ENCODE measurements at places on chromosomes 2 and 18.

DNA sequence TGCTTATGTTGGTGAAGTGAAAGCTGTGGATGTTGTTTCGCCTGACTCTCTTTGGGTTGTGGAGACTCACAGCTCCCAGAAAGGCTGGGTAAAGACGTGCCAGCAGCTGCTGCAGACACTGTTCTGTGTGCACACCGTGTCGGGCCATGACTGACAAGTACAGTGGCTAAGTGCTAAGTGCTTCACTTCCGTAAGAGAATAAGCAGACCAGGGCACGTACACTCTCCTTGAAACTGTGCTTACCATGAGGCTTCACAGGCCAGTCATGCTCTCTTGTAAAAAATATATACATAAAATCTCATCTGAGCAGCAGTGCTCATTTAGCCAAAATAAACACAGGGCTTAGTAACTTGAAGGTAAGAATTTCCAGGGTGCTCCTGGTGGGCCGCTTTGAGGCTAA lies 86.0 kb downstream of the NRP2 start:
- no peak for DNase-seq

DNA sequence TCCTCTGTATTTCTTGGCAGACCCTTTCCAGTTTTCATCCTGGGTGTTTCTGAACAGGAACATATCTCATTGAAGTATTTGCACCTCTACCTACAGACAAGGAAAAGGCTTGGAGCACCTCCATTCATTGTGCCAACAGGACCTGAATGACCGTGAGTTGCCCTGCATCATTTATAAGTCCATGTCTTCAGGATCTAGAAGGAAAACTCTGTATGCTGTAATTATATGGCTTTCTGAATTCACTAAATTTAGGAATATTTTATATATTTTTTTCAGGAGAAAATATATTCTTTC lies 402.3 kb upstream of the SLC14A2 start:
- no peak for DNase-seq

- DNase-seq: no peak
These were observed 20.3 kb downstream of the SNRPD1 start for GRCh38 chr18:21632393-21632792.

DNA sequence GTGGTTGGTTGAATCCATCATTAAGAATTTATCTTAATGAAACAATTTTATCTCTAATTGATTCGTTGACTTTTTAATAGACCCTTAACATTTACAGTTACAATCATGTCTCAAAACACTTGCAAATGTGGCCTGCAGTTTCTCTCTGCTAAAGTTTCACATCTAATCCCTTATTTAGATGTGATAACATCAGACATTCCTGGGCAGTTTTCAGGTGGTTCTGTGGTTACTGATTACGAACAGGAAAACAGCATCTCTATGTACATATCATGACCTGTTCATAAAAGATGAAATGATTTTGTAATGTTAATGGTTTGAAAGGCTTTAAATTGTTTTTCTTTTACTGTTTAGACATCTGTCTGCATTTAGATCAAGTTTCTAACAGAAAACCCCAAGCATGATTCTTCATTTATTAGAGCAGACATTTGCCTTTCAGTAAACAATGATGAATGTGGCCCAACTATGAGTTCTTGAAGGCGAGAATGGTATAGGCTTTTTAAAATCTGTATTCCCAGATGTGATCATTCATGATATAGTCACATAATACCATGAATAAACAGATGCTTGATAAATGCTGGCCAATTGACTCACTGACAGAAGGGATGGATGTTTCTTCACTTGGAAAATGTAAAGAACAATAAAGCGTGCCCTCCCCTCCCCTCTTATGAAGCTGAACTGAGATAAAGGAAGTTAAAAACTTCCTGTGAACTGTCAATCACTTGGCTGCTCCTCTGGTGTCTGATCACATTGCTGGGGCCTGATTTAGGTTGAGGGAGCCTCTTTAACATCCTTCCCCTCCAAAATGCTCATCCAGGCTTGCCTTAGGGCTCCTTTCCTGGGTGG lies 3.5 kb downstream of the CAPN14 start:
- DNase-seq: no peak

- DNase-seq: no peak
These were observed 1605.3 kb upstream of the ACVR2A start for GRCh38 chr2:146239392-146240135.

DNA sequence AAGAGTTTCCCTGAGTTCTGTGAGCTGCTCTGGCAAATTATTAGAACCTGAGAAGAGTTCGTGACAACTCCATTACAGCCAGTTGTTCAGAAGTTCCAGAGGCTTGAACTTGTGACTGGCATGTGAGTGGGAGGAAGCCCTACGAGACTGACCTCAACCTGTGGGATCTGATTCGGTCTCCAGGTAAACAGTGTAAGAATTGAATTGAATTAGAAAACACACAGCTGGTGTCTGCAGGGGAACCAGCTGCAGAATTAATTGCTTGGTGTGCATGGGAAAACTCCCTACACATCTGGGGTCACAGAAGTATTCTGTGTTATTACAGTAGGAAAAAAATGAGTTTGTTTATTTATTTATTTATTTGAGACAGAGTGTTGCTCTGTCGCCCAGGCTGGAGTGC lies 14.0 kb upstream of the ITSN2 start:
- no peak for DNase-seq

DNA sequence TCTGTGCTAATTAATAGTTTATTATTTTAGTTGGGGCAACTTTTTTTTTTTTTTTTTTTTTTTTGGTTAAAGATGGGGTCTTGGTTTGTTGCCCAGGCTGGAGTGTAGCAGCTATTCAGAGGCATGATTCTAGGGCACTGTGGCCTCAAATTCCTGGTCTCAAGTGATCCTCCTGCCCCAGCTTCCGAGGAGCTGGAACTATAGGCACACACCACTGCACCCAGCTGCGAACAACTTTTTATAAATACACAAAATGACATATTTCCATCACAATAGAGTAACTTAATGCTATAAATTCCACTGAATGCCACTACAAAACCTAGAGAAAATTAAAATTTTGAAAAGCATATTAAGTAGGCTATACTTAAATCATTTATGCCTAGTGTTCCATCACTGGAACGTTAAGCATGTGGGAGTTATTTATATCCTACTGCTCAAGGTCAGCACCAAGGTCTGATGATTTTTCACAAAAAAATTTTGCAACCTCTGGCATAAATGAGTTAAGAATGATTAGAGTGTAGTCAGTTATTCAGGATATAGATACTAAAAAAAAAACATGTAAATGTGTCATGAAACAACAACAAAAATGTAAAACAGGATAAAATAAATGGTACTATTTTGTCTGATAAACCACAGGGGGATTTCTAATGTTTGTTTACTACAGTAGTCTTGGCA lies 46.8 kb downstream of the GFPT1 start:
- DNase-seq: no peak

DNA sequence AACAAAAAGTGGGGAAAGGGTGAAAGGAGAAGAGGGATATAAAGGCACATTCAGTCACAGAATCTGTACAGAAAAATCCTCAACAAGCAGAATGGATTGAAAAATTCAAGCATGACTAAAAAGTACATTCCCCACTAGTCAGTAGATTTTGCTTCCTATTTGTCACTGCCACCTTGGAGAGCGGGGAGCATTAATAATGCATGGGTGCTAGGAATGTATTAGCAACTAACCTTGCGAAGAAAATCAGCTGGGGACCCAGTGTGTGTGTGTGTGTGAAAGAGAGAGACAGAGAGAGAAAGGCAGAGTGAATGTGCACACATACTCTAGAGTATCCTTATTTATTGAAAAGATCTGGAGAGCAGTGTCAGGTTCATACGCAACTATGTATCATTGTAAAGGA lies 968.7 kb upstream of the ZEB2 start:
- no peak for DNase-seq

- no peak for DNase-seq
These were observed 186.2 kb downstream of the DYM start for GRCh38 chr18:49274188-49274714.

- no peak for DNase-seq
These were observed 166.0 kb downstream of the SRBD1 start for GRCh38 chr2:45445037-45445436.

GRCh38 chr2:112494828-112495227 lies 12.9 kb downstream of the TTL start:
- DNase-seq: no peak

- no peak for DNase-seq
These were observed 2.0 kb downstream of the BCL2 start for GRCh38 chr18:63317556-63317946.

GRCh38 chr18:63951302-63951705 lies 2.2 kb downstream of the HMSD start:
- DNase-seq: no peak

- no peak for DNase-seq
These were observed 929.2 kb upstream of the SOX11 start for GRCh38 chr2:4762951-4763376.

GRCh38 chr2:8368463-8368862 lies 313.4 kb upstream of the ID2 start:
- DNase-seq: no peak

GRCh38 chr18:48927286-48928080 lies 23.3 kb downstream of the SMAD7 start:
- no peak for DNase-seq

DNA sequence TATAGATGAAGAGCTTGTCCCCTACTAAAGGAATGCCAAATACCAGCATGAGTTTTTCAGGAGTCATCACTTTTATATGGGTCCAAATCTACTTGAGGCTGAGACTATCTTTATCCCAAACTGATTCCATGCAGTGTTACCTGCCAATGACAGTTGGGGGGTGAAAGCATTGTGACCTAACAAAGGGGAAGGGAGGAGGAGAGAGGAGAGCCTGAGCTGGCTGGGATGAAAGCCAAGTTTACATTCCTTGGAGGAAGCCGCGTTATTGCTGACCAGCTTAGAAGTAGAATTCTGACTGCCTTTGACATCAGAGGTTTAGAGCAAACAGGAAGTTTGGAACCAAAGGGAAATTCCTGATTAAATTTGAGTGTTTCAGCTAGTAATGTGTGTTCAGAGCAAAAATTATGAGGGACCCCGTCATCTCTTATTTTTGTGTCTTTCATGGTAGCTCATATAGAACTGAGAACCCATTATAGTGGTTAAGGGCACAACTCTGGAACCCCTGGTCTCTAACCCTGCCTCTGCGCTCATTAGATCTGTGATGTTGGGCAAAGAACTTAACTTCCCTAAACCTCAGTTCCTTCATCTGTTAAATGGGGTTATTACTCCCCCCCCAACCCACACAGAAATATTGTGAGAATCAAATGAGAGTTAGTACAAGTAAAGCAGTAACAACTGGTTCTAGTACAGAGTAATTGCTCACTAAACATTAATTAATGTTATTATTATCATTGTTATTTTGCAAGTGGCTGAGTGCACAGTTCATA lies 199.3 kb upstream of the EPAS1 start:
- no peak for DNase-seq

DNA sequence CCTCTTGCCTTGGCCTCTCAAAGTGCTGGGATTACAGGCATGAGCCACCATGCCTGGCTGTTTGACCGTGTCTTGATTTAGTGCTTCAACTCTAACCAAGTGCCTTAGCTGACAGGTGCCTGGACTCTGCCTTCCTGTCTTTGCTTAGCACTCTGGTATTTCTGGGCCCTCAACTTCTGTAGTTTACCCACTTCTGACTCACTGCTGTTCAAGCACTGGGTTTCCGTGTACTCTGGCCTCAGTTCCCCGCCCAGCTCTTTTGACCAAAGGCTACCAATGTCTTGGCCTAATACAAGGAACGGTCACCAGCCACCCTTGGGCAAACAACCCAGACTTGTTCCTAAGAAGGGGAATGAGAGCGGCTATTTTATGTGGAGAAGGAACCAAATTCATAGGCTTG lies 35.7 kb upstream of the CABLES1 start:
- no peak for DNase-seq

GRCh38 chr18:79947054-79947755 lies 4.2 kb downstream of the SLC66A2 start:
- DNase-seq: no peak

GRCh38 chr2:147173798-147174197 lies 671.0 kb upstream of the ACVR2A start:
- DNase-seq: no peak

DNA sequence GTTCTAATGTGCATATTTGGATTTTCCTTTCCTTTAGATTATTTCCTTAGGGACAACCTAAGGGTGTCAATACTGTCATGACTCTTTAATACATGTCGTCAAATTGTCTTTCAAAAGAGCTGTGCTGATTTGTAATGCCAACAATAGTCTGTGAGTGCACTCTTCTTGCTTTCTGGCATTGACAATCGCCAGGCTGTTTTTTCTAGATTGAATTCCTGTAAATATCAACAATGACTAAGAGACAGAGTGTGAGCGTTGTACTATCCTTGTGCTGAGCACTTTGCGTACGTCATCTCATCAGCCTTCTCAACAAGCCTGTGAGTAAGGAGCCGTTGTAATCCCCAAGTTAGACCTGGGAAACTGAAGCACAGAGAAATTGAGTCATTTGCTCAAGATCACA lies 96.0 kb downstream of the ACOXL start:
- DNase-seq: no peak

GRCh38 chr2:240129731-240130392 lies 6.2 kb downstream of the COPS9 start:
- no peak for DNase-seq

DNA sequence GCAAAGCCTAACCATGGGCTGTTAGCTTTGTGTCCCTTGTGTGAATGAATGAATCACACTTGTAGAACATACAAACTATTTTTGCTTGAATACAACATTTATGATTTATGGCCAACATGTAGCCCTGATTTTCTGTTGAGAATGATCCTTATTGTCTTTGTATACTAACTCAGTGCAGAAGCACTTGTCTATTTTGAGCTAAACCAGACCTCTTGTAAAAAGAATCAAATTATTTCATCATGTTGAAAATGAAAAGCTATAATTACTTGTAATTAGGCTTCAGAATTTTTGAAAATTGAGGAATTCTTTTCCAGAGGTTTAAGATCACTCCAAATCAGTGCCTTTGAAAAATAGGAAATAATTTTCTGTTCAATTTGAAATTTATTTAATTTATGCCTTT lies 85.9 kb downstream of the ZNF407 start:
- DNase-seq: no peak

DNA sequence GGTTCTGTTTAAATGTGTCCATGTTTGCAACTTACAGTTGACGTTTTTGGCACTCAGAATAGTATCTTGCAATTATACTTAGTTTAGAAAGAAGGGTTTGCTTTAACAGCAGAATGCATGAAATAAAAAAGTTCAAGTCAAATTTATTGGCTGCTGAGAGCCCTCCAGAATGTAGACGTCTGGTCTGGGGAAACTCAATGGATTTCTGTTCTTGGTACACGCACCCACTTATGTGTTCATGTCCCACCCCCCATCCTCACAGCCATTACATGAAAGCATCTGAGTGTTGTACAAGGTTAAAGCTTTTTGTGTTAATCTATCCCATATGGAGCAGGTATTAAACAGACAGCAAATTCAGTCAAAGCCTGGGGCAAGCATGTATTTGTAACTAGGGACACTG lies 219.5 kb downstream of the SOX11 start:
- DNase-seq: no peak

GRCh38 chr2:168920504-168921157 lies 19.5 kb downstream of the G6PC2 start:
- DNase-seq: no peak

GRCh38 chr2:75523313-75524275 lies 37.1 kb downstream of the EVA1A start:
- DNase-seq: no peak

- DNase-seq: no peak
These were observed 3.3 kb downstream of the KATNAL2 start for GRCh38 chr18:46920653-46921052.

Data from activated CD4-positive, alpha-beta T cell treated with anti-CD3 and anti-CD28 coated beads for 24 hours (primary cell).